ENCODE measurements at places on chromosomes 3 and 15.

GRCh38 chr3:131847966-131848510 lies 186.8 kb downstream of the CPNE4 start:
- DNase-seq: no peak

DNA sequence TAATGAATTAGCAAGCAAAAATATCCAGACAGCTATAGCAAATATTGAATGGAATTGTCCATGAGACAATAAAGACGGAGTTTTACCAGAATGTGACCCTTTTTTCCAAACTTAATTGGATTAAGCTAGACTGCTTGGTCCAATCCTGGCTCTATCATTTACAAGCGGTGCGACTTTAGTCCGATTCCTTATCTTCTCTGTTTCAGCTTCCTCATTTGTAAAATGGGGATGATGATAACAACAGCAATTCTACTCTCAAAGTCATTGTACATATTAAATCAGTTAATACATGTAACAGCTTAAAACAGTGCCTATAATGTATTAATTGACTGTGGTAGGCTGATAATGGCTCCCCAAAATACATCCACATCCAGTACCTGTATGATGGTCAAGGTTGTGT lies 62.1 kb upstream of the CRBN start:
- DNase-seq: no peak

DNA sequence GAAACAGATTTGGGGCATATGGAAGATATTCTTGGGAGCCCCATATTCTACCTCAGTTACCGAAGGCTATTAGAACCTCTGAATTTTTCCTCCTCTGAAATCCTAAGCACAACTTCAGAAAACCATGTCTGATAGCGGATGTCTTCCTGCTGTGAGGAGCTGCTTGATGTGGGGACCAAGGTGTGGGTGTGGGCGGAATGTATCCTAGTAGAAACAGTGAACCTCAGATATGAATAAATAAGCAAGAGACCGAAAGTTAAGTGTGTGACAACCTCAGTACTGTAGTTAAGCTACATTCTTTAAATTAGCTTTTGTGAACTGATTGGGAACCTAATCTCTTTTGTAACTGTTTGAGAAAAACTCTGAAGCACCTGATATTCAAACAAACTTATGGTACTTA lies 46.9 kb downstream of the SENP2 start:
- DNase-seq: no peak

GRCh38 chr3:70951316-70951715 lies 632.2 kb downstream of the FOXP1 start:
- no peak for DNase-seq

DNA sequence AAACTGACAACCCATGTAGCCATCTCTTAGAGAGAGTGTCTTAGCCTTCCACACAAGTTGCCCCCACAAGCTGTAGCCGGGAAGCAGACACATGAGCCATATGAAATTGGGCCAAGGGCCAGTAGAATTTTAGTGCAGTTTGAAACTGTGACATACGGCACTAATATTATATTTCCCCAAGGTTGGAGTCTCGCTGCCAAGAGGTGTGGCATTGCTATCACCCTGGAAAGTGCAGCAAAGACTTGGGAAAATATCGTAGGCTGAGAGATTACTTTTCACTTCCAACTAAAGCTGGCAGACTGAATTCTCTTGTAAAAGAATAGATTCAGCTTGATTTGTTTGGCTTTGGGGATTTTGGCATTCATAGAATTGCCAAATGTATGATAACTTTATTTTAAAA lies 89.2 kb downstream of the ECT2 start:
- DNase-seq: no peak
